ENCODE measurements at places on chromosomes 1 and 21. TPM values are rescaled to one million over a fixed set of nuclear protein-coding genes. Genes with fewer than 3 reads are reported as not detected.

ACBD3 gene
- 66.7 TPM for total RNA-seq

SHC1 gene
- total RNA-seq: 391 TPM

PRELP gene
- 0.07 TPM for total RNA-seq

PPIAL4G gene
- not detected for total RNA-seq

LINGO4 gene
- not detected for total RNA-seq

ATP1A2 gene
- 3.5 TPM for total RNA-seq

CLCA1 gene
- not detected for total RNA-seq

SEMA4A gene
- 0.66 TPM for total RNA-seq

KCNJ15 gene
- 1.8 TPM for total RNA-seq

MTR gene
- 35.8 TPM for total RNA-seq

USH2A gene
- 0.02 TPM for total RNA-seq

BTF3L4 gene
- 51.5 TPM for total RNA-seq

OVAAL gene
- total RNA-seq: not detected

NUDT17 gene
- total RNA-seq: 3.3 TPM

NCDN gene
- total RNA-seq: 40.3 TPM

PIGV gene
- total RNA-seq: 10.6 TPM

THEM5 gene
- total RNA-seq: not detected

DRAXIN gene
- 0.79 TPM for total RNA-seq

ARMH1 gene
- 2.5 TPM for total RNA-seq

STRIP1 gene
- total RNA-seq: 42.5 TPM

ROR1 gene
- total RNA-seq: 38.3 TPM

TLR5 gene
- 1.2 TPM for total RNA-seq

TEDDM1 gene
- not detected for total RNA-seq

PGBD5 gene
- 14.7 TPM for total RNA-seq

DISC1 gene
- total RNA-seq: 9.1 TPM

KCNA2 gene
- 0.57 TPM for total RNA-seq

ZSWIM5 gene
- 1.1 TPM for total RNA-seq

CR1L gene
- total RNA-seq: not detected

FBXO44 gene
- total RNA-seq: 34.4 TPM

SPATA45 gene
- 0.65 TPM for total RNA-seq

GLMN gene
- 13.3 TPM for total RNA-seq

ETNK2 gene
- 9.7 TPM for total RNA-seq

IPO9 gene
- 47.9 TPM for total RNA-seq

TFAP2E gene
- 0.41 TPM for total RNA-seq

COL24A1 gene
- total RNA-seq: 5.6 TPM

All from astrocyte (in vitro differentiated cells and primary cell).